Stimulated activated naive CD4-positive, alpha-beta T cell treated with Interleukin-2 at 50 U/mL for 16 hours (primary cell): ENCODE measurements at places on chromosomes 2 and 18.
A peak's percentile ranks its signal among the peaks of the same experiment; 100 is the strongest.

GRCh38 chr2:30235859-30236535, 4.7 kb downstream of the LBH start:
- DNase-seq = peak; percentile 40

DNA sequence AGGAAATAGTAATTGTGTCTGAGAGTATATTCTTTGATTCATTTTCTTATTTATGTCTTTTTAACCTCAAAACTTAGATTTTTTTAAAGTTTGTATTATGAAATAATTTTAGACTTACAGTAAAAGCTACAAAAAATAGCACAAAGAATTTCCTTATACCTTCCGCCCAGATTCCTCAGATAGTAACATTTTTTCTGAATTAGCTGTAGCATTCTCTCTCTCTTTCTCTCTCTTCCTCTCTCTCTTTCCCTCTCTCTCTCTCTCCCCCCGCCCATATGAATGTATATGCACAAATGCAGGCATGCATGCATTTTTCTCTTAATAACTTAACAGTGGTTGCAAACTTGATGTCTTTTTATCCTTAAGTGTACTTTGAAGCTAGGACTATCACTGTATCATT, 361.1 kb upstream of the NRP2 start:
- DNase-seq = no peak

DNA sequence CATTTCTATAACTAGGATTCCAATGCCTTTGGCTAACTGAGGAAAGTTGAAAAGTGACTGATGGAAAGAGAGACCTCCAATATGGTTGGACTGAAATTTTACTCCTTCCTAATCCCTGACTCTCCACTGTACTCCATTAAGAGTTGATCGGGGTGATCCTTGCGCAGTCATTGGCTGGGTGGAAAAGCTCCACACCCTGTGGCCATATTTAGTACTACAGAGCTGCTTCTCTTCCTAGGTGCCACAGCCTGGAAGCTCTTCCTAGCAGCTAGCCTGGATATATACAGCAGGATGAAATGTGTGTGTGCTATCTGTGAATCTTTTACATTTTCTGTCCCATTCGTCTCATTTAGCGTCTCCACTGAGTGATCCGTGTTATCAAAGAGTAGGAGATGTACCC, 71.2 kb downstream of the MEP1B start:
- no peak for DNase-seq

DNA sequence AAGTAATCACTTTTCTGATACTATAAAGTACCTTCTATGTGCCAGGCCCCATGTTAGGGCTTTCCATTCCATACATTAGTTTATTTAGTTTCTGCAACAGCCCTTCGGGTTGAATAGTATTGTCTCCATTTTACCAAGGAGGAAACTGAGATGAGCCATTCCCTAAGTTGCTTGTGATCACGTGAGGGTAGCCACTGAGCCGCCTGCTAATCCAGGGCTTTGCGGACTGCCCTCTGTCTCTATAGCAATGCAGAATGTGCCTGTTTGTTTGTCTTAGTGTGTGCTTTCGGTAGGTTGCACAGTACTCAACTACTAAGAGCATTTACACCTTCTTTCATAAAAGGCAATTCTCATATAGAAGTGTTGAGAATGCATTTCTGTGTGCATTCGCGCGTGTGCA, 5.0 kb downstream of the EMILIN2 start:
- DNase-seq = no peak

DNA sequence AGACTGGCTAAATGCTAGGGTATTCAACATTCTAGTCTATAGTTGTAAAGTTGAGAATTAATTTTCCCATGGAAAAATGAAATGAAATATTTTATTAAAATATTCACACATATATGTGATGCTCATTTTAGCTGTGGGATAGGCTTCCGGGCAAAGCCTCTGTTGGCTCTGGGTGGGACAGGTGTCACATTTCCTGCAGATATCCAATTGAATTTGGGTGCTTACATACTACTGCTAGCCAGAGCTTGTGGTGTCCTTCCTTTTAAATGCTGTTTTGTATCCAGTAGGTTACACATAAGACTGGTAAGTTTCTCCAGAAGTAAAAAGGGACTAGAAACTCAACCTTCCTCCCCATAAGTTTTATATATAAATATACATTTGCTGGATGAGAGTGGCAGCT, 73.8 kb downstream of the RPRM start:
- no peak for DNase-seq

DNA sequence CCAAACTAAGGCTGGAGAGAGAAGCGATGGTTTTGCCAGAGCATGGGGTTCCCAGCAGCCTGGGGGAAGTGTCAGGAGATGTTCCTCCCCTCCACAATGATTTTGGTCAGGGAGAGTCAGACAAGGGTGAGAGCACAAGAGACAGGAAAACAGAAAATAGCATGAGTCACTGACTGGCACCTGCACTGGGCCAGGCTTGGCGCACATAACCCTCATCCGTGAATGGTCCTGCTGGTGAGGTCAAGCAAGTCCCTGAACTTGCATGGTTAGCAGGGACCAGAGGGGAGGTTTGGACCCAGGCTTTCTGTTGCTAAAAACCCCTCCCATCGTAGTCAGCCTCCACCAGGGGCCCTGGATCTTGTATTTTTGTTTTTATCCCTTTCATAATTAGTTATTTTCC, 174.5 kb upstream of the MYT1L start:
- no peak for DNase-seq

DNA sequence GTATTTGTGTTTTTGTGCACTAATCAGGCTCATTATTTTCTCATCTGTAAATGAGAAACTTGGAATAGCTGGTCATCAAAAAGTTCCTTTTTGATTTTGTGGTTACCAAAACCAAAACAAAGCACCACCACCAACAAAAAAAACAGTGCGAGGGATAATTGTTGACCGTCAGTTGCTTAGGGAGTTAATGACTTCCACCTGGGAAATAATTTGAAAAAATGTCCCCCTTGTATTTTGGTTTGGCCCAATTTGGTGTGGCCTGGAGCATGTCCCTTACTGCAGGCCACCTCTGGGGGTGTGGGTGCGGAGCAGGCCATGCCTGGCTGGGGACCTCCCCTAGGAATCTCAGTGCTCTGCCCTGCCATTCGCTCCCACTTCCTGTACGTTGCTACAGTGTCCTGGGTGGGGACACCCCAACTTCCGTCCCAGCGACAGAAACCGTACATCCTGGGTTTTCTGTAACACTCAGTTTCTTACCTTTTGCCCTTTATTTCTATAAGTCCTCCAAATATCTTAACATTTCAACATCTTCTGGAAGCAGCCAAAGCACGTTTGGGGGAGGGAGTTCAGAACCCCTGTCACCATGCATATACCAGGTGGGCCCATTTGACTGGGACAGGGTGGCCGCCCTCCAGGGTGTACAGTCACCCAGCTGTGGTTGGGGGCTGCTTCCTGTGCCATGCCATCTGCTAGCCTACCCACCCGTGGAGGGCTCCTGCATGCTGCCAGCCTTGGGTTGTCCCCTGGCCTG, 31.3 kb downstream of the NCK2 start:
- DNase-seq = peak; percentile 36

GRCh38 chr2:6577960-6578359, 287.7 kb downstream of the CMPK2 start:
- no peak for DNase-seq

DNA sequence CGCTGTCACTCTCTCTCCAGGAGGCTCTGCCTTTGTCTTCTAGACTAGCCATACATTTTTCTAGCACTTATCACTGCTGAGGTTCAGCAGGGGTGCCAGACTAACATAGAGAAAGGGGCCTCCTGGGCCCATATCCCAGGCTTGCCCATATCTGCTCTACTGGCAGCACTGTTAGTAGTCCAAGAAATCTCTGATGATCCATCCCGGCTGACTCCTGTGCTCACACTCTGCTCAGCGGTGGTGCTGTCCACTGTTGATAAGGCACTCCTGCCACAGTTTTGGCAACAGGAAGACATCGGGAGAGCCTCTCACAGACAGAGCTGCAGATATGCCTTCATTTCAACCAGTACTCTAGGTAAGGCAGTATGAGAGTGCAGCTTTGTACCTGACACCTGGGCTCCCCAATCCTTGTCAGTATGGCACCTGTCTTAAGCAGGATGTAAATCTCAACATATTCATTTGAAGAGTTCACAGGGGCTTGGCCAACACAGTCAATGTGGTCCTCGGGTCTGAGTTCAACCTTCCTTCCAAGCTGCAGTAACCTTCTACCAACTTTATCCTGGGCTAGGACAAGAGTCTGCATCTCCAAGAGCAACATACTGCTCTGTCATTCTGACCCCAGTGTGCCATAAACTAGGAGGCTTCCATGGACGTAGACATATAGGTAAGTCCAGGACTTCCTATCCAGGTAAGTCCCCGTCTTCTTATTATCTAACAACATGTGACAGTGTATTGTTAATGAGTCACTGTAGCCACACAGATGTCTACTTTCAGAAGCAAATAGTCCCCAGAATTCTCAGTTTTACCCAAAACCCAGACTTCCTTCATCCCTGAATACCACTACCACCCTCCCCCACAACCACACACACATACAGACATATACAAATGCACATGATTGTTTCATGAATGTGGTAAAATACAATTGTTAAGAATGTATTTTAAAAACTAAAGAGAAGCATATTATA, 16.2 kb downstream of the KLF7 start:
- peak; percentile 7 for DNase-seq

- no peak for DNase-seq
Observed at GRCh38 chr2:189191766-189192165, 12.2 kb upstream of the COL5A2 start.

GRCh38 chr2:63851691-63852311, 10.1 kb downstream of the UGP2 start:
- DNase-seq = no peak

DNA sequence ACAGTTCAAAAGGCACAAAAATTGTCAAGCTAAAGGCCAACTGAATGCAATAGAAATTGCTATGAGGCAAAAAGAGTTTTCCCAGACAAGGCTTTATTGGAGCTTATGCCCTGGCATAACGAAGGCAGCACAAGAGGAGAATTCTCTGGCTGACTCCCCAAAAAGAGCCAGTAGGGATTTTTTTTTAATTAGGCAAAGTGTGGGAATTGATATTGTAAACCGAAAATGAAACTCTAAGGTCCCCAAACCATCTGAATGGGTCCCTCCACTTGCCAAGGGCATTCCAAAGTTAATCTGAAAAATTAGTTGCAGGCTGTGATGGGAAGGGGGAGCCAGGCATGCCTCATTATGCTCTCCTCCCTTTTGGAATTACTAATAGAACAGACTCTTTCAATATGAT, 118.9 kb downstream of the SPOPL start:
- DNase-seq = no peak

GRCh38 chr2:227404585-227405271, 17.0 kb upstream of the SCYGR1 start:
- DNase-seq = no peak

DNA sequence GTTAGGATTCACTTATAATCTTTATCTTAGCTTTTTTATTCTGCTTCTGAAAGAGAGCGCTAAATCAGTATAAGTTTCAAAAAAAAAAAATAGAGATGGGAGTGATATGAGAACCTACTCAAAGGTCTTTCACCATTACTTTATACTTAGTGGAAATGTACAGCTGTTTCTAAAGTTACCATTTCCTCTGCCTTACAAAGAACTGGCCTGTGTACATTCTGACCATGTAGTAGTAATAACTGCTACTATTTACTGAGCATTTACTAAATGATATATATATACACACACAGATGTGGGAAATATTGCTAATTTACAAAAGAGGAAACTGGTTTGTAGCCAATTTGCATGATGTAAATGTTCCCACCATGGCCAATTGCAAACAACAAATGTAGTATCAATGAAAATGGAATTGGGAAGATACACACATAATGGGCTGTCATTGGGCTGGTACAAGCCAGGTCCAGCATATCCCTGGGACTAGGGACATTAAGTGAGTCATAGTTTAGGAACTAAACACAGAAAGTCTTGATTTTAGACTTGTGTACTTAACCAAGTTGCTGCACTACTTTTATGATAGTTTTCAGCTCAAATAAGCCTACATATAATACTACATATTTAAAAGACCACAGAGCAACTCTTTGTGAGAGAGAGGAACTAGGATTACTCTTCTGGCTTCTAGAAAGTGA, 67.1 kb downstream of the DYNC1I2 start:
- DNase-seq = no peak

DNA sequence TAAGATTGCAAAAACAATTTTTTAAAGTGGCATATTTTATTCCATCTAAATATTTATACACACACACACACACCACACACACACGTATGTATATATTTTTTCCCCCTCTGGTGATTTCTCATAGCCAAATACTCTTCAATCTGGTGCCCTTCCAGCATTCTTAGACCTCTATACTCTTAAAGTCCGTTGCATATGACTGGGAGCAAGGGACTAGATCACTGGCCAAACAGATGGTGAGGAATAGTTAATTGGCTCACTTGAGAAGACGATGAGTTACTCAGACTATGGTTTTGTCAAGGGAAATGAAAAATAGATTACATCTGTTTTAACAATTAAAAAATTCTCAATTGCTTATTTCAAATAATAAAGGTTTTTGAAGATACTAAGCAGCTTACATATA, 512.5 kb upstream of the LRRTM4 start:
- DNase-seq = no peak

DNA sequence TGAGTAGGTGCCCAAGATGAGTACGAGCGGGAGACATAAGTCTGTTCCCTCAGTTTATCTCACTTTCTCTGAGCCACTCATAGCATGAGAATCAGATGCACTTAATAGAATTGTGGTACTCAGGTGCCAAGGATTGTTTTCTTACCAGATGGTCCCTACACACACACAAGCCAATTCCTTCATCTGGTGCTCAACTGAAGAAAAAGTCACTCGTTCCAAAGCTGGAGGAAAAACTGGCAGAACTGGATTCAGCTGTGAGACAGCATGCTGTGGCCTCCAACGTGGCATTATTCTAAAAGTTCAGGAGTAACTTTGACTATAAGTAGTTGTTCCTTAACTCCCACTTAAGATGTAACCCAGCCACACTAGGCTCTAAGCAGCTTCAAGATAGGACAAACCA, 33.4 kb upstream of the ABCA12 start:
- DNase-seq = no peak

DNA sequence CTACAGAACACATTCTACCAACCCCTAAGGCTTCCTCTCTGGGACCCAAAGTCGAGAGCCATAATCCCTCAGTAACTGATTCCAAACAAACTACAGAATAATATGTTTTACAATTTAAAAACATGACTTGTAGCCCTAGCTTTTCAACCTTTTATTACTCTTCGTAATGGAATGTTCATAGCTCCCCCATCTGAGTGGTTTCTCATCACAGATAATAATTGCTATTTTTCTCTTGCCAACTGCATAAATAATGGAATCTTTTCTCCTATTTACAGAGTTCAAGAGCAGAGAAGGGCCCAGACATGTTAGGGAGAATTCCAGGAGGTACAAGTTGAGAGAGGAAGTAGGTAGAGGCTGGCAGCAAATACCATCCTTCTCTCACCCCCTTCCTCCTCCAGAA, 59.9 kb upstream of the CERS6 start:
- no peak for DNase-seq
